T47D (cell line): ENCODE measurements at places on chromosomes 3 and 15.
A peak's percentile ranks its signal among the peaks of the same experiment; 100 is the strongest.

DNA sequence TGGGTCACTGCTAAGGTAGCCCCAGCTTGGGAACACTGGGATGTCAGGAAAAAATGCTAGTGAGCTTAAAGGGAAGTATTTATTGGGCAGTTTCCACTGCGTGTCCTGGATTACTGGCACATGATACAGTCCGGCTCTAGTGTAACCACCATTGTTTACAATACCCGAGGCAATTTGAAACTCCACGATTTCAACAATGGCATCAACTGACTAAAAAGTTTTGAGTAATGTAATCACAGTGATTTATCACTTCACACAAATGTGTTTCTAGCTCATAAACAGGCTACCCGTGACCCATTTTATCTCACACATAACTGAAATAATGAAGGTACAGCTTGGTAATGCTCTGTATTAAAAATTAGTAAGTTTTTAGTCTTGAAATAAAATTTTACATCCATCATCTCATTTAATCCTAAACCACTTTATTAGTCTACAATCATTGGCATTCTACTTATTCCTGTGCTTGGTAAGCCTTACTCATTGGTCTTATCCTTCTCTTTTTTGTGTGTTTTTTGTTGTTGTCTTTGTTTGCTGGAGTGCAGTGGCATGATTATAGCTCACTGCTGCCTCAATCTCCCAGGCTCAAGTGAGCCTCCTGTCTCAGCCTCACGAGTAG lies 7.6 kb downstream of the ZMAT3 start:
- no peak for DNase-seq

GRCh38 chr3:95341314-95341713 lies 1278.5 kb downstream of the NSUN3 start:
- DNase-seq: no peak

GRCh38 chr15:48592221-48592731 lies 53.2 kb downstream of the FBN1 start:
- no peak for DNase-seq

DNA sequence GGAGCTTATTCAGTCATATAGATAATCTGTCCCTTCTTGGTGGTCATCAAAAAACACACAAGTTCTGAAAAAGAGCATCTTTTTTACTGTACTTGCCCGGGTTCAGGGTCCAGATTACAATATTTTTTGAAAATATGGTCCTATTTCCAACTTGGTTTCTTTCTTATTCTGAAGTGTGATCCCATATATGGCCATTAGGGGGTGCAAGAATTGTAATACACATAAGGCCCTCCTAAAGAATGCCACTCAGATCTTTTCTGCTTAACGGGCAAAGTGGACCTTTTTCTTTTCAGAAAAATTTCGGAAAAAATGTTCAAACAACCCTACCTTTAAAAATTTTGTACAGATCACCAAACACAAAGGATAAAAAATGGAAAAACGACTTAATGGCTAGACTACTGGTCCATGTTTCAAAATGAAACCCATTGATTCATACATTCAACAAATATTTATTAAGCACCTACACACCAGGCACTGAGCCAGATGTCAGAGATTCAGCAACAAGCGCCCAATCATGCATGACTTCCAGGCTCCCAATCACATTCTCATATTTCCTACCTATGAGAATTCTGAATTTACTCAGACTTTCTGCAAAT lies 102.0 kb upstream of the MYRIP start:
- DNase-seq: peak; percentile 23

DNA sequence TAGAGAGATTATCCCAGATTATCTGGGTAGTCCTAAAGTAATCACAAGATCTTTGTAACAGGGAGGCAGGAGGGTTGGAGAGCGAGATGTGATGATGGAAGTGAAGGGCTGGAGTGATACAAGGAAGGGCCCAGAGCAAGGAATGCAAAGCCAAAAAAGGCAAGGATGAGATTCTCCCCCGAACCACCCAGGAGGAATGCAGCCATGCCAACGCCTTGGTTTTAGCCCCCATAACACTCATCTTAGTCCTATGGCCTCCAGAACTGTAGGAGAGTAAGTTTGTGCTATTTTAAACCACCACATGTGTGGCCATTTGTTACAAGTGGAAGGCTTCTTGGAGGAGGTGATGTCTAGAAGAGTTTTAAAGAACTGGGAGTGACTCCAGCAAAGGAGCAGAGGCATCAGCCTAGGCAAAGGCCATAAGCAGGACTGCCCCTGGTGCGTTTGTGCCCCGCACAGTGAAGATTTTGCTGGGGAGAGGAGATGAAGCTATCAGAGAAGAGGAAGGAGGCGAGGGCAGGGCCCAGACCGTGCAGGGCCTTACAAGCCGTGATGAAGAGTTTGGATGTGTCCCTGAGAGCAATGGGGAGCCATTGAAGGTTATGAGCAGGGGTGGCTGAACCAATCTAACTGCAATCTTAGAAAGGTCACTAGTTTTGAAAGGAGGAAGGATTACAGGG lies 25.3 kb upstream of the CORO2B start:
- no peak for DNase-seq

DNA sequence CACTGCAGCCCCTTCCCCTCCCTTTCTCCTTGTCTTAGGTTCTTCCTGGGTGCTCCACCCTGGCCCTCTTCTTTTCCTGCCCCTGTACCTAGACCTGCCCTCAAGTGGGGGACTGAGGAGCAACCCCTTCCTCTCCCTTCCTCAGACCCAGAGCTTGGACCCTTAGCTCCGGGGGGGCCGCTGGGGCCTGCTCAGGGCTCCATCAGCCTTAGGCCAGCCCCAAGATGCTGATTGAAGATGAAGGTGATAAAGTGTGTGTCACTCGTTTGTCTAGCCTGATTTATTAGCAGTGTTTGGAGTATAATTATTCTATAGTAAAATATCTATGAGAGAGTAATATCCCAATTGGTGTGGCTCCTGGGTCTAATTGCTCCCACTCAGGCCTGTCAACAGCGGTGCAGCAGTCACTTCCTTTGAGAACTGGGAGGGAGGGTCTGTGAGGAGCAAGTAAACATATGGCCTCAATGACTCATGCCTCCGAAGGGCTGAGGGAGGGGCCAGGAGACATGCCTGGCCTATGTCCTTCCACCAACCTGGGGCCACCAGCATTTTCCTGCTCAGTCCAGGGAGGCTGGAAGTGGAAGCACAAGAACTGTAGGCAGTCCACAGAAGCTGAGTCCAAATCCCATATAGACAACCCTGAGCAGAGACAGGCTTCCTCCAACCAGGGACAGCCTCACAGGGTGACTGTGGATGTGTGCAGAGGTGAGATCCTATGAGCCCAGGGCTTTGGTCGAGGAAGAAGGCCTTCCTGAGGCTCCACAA lies 123.2 kb downstream of the DNAJB8 start:
- DNase-seq: no peak

DNA sequence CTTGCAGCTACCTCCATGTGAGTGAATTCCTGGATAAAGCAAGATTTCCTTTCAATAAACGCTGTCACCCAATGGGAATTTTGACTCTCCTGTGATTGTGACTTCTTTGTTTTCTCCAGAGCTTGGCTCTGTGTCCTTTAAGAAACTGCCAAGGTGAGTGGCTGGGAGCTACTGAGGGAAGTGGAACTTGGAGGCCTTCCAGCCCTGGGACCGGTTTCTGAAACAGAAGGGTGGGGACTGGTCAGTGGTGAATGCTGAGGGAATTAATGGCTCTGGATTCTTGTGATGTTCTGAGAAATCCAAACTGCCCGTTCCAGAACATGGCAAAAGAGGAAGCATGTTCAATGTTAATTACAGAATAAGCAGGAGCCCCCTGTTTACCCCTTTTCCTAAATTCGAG lies 41.1 kb upstream of the MYZAP start:
- peak; percentile 11 for DNase-seq

DNA sequence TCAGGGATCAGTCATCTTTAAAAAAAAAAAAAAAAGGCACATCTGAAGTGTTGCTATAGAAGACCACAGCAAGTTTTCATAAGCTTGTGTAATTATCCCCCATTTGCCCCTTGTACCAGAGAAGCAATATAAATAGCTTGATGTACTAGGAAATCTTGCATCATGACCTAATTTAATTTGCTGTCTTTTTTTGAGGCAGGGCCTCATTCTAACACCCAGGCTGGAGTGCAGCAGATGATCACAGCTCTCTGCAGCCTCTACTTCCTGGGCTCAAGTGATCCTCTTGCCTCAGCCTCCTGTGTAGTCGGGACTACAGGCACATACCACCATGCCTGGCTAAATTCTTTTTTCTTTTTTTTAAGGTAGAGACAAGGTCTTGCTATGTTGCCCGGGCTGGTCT lies 88.7 kb downstream of the ARIH1 start:
- DNase-seq: no peak

DNA sequence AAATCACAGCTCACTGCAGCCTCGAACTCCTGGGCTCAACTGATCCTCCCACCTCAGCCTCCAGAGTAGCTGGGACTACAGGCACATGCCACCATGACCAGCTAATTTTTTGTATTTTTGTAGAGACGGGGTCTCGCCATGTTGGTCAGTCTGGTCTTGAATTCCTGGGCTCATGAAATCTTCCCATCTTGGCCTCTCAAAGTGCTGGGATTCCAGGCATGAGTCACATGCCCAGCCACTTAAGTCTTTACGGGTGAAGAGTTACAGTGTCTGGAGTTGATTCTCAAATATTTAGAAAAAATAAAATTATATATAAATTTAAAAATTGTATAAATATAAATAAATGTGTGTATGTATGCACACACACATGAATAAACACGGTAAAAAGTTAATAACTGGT lies 14.5 kb upstream of the KBTBD12 start:
- no peak for DNase-seq

- DNase-seq: no peak
Measured at GRCh38 chr3:123749711-123750110, 134.4 kb downstream of the MYLK start.

DNA sequence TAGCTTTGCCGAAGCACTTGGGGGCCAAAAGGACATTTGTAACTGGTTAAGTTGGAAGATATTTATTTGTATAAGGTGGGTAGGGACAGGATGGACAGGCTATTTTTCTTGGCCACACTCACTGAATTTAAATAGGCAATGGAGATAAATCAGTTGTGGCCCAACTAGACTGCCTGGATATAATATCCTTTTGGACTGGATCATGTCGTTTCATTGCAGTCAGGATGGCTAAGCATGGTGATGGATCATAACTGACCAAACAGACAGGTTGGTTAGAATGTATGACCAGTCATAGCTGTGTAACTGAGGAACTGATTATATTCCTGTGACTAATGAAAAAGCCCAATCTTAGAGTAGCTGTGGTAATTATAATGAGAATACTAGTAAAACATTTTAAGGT lies 284.0 kb downstream of the LPP start:
- DNase-seq: no peak

DNA sequence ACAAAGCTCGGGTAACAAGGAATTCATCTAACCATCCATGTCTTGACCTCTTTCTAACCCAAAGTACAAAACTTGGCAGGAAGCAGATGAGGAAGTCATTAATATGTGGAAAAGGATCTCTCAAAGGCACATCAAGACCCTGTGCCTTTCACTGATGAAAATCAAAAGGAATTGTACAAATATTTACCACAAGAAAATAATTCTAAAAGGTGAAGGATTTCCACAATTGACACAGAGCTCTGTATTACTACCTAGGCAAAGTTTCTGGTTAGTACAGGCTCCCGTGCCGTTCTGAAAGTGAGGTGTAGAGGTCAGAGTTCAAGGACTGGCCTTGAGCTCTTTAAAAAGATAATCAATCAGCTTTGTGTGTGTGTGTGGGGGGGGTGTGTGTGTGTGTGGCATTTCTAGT lies 239.7 kb upstream of the ICE2 start:
- no peak for DNase-seq

DNA sequence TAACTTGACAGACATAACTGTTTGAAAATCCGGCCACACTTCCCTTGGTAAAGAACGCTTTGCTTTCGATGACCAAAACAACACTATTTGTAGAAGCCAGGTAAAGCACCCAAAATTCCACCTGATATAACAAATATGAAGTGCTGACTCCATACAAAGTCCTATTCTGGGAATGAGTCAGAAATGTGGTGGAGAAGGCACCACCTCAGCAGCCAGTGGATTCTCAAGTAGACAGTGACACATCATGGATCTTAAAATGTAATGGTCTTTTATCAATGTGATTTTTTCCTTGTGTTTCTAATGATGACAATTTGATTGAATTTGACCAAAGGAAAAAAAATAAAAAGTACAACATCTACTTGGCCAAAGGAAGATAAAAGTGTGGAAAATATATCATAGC lies 135.0 kb upstream of the WNT5A start:
- no peak for DNase-seq

GRCh38 chr15:88255484-88256278 lies 858 bp downstream of the NTRK3 start:
- peak; percentile 56 for DNase-seq

DNA sequence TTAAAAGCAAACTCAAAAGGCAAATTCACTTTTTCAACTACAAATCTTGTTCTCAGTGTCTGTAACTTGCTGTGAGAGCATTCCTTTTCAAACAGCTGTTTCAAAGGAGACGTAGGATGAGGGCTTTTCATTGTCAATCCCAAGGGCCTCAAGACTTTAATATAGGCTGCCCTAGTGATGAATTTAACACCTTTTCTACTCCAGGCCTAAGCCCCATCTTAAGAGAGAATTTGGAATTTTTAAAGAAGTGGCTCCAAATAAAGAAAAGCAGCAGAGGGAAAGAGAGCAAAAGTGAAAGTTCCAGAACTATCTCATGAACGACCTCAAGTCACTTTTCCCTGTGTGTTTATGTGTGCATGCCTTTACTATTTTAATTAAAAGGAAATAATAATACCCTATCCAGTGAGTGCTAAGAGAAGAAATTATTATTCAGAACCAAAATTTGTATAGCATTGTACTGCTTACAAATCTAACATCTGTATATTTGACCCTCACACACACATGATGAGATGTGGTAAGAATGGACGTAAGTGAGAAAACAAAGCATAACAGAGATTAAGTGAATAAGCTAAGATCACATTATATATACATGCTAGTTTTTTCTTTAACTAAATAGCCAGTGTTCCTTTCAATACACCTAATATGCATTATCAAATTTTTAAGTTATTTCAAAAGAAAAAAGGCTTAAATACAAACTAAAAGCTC lies 196.4 kb downstream of the VGLL3 start:
- DNase-seq: no peak

- DNase-seq: peak; percentile 40
Measured at GRCh38 chr3:181354140-181354539, 357.6 kb upstream of the SOX2 start.

DNA sequence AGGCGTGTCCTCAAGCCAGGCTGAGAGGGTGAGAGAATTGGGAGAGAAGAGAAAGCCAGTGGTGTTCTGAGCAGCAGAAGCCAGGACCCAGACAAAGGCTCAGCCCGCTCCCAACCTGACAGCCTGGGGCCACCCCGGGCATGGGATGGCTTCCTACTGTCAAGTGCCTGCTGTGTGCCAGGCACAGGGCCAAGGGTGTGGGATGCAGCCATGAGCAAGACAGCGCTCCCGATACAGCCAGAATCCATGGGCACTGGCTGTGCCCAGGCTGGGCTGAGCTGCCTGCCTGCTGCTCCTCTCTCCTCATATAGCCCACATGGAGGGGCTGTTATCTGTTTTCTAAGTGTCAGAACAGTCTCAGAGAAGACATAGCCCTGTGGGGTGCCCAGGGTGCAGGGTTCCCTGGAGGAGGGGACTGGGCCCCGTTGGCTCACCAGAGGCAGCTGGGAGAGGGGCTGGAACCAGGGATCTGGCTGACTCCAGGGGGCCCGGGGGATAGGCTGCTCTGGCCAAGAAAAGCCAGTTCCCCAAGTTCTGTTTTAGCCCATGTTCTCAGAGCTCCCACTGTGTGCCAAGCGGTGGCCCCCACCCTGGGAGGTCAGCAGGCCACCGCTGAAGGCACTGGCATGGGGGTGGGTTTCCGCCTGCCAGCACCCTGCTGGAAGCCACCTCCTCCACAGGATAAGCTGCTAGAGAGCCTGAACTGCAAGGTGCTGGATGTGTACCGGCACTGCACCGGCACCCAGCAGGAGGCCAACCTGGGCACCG lies 39.0 kb downstream of the CFAP100 start:
- DNase-seq: no peak
